Stimulated activated CD4-positive, alpha-beta T cell treated with anti-CD3 and anti-CD28 coated beads, Interleukin-1b, Interleukin-23, amount 100 ng/mL, for 24 hours (primary cell): ENCODE measurements at places on chromosomes 6 and 20.

DNA sequence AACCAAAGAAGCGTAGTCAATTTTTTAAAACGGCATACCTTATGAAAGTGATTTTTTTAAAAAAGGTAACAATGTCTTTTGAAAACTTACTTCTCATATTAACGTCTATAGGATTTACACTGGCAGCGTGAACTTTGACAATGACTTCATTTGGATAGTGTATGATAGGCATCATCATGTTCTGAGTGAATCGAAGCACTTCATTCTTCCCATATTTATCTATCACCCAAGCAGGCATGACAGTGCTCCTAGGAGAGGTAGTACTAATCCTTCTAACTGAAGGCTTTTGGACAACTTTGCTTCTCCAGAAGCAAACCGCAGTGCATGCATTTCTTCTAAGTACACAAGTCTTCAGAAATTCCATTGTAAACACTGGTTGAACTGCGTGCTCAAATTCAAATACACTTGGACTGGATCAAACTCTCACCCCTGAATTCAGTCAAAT lies 618 bp downstream of the RTN4IP1 start:
- DNase-seq: no peak

GRCh38 chr6:103534095-103534494 lies 1325.6 kb downstream of the HACE1 start:
- no peak for DNase-seq

DNA sequence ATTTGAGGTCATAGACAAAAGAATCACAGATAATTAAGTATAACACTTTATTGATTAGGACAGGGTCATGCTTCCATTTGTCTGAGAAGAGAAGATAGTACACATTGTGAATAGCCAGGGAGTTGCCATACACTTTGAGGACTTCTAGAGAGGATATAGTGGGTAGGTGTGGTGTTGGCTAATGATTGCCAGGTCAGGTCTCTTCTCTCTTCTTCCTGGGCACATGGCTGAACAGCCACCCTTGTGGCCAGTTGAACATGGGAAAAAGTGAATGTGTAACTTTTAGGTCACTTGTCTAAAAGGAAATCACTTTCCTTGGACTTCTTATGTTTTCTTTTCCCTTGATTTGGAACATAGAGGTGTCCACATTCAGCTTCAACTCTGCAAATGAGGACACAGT lies 772.1 kb upstream of the MAP3K7 start:
- DNase-seq: no peak

- DNase-seq: no peak
Observed at GRCh38 chr6:142738035-142738396, 207.0 kb downstream of the HIVEP2 start.

DNA sequence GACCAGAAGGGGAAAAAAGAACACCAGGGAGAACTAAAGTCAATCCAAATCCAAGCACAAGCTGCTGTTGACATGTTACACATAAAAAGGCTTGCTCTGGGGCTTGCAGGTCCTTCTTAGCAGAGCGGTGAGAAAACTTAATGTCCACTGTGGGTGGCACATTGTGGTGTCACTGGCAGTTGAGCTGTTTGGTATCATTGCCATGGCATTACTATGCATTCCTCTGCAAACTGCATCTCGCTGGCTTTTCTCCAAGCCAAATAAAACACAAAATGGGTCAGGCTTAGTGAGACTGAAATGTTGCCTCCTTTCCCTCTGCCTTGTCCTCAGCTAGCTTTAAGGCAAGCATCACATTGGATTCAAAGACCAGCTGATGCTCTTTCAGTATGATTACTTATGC lies 40.9 kb downstream of the LY86 start:
- no peak for DNase-seq

DNA sequence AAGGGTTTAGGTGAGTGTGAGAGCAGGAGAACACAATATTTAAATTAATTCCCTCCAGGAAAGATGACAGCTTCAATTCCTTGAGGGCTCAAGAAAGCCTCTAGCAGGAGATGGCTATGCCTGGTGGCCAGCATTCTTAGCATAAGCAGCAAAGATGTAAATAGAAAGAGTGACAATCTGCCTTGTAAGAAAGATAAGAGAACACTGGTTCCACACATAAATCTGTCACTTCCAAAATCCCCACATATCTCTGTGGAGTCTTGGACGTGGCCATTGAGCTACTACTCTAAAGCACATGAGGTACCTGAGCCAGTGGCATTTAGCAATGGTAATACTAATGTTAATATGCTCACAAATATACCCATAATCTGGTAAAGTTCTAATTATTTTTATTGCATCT lies 29.2 kb downstream of the DEFB114 start:
- no peak for DNase-seq

- no peak for DNase-seq
Observed at GRCh38 chr20:48064929-48065328, 279.6 kb upstream of the SULF2 start.

DNA sequence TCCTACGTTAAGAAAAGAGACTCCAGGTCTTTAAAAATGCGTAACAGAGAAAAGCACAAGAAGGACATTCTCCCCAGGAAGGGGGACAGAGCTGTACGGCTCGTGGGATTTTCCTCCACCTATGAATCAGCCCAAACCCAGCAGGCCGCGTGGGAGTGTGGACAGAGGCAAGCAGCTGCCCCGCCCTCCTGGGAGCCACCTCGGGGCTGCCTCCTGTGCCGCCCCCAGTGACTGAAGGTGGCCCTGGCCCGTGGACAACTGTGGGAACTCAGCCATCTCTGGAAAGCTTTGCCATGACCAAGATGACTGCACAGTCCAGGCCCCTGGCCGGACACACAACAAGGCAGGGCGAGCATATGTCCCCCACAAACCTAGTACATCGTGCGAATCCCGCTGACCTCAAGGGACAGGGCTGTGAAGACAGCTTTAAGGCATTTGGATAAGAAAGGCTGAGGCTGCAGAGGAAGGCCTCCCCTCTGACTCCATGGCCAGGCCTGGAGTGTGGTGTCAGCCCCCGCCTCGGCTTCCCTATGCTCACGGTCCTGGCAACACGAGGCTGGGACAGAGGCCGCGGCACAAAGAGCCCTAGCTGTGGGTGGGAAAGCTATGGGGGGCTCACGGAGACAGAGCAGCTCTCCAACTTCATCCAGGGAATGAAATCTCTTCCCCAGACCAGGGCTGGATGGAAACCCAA lies 26.9 kb downstream of the PXDC1 start:
- DNase-seq: no peak

DNA sequence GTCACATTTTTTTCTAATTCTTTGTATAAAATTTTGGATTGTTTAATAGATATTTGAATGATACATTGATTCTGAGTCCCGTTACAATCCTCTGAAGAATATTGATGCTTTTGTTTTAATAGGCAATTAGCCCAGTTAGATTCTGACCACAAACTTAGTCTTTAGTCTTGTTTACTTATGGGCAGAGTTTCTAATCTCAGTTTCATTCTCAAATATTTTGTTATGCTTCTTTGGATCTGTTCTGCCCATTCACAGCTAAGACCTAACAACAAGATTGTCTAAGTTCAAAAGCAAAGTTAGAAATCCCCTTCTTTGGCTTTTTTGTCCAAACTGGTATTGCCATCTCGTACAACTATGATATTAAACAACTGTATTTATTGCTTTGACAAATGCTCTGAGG lies 58.0 kb downstream of the TBXT start:
- DNase-seq: no peak

GRCh38 chr6:106546691-106547414 lies 82.4 kb downstream of the RTN4IP1 start:
- no peak for DNase-seq

GRCh38 chr20:32218156-32218900 lies 10.6 kb downstream of the POFUT1 start:
- DNase-seq: no peak

DNA sequence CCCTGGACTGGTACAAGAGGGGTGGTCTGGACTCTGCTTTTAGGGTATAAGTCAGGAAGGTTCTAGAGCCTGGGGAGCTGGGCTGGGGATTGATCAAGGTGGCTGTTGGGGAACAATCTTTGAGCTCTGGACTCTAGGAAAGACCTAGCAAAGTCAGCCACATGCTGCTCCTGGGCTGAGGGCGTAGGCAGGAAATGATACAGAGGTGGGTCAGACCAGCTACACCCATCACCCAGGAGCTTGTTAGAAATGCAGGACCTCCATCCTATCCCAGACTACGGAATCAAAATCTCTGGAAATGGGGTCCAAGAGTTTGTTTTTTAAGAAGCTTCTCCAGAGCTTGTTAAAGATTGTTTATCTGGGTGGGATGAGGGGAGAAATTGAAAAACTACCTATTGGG lies 9.4 kb downstream of the ADTRP start:
- DNase-seq: no peak

GRCh38 chr6:134309983-134310605 lies 7.8 kb downstream of the SGK1 start:
- no peak for DNase-seq

DNA sequence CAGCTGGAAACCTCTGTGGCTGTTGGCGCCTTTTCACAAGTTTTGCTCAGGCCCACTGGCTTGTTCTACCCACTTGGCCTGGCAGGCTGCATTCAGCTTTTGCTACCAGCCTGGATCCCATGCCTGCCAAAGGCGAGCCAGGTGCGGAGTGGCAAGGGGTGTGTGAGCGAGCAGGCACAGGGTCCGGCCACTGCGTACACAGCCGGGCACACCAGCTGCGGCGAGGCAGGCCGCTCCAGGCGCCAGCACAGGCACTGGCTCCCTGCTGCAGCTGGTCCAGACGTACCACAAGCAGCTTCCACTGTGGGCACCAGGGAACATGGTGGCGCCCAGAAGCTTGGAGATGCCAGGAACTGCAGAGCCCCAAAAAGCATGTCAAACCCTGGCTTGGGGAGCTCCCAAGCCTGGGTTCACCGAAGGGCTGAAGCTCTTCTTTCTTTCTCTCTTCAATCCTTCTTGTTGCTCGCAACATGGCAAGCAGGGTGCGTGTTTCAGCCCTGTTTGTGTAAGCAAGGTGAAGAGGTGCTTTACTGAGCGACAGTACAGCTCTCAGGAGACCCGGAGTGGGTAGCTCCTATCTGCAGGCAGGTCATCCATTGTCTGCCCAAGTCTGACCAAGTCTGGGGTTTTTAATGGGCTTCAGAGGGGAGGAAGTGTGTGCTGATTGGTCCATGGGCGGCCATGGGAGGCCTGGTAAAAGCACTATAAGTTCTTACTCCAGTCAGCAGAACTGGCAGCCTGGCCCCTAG lies 32.6 kb upstream of the GRM4 start:
- DNase-seq: no peak

DNA sequence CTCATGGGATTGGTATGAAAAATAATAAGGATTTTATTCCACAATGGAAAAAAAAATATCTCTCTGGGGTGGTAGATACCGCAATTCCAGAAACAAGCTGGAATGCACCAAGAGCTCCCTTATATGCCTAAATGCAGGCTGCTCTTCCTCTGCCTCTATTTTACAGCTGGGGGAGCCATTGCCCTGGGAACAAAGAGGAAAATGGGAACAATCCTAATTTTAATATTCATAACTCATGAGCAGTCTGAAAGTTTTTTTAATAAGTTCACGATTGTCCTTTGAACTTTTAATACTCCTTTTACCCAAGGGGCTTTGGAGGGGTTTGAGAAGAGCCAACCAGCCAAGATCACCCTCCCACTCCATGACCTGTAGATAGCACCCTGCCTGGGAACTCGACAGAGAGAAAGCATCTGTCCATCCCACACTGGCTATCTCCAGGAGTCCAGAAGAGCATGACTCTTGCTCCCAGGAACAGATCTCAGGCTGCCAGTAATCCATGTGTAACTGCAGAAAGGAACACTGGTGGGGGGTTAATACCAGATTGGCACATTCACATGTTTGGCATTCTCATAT lies 74.7 kb downstream of the CD83 start:
- DNase-seq: no peak

- DNase-seq: no peak
Observed at GRCh38 chr6:5712349-5713215, 294.1 kb downstream of the NRN1 start.

DNA sequence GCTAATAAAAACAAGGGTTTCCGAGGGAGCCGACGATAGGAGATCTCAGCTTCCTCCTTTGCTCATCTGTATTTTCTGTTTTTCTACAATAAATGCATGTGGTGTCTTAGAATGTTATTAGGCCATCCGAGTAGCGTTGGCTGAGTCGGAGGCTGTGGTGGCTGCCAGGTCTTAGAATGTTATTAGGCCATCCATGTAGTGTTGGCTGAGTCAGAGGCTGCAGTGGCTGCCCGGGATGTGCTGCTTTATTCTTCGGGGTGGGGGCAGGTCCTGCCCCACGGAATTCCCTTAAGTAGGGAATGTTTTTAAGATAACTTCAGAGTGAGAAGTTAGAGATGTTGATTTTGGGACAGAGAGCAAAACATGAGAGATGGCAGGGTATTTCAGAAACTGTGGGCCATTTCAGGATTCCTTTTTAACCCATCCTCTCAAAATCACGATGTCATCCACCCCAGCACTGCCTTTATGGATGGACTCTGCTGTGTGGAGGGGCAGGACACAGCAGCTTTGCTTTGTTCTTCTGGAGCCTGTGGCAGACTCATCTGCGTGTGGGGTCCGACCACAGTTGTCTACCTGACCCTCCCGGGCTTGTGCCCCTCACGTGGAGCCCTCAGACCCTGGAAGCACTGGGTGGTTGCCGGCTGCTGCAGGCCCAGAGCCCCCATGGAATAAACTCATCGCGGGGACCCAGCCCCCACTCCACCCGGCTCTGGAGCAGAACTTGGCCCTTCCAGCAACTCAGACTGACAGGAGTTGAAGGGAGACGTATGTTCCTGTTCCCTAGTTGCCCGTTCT lies 20.4 kb downstream of the OSBPL2 start:
- DNase-seq: no peak

- DNase-seq: no peak
Observed at GRCh38 chr6:53230775-53231467, 82.3 kb upstream of the GCM1 start.
